Stimulated activated CD8-positive, alpha-beta memory T cell treated with anti-CD3 and anti-CD28 coated beads, Interleukin-2, amount 100 ng/mL, for 1 hour (primary cell): ENCODE measurements at places on chromosomes 11 and 22.

- DNase-seq: no peak
These were observed 21.4 kb downstream of the CD44 start for GRCh38 chr11:35160246-35160824.

DNA sequence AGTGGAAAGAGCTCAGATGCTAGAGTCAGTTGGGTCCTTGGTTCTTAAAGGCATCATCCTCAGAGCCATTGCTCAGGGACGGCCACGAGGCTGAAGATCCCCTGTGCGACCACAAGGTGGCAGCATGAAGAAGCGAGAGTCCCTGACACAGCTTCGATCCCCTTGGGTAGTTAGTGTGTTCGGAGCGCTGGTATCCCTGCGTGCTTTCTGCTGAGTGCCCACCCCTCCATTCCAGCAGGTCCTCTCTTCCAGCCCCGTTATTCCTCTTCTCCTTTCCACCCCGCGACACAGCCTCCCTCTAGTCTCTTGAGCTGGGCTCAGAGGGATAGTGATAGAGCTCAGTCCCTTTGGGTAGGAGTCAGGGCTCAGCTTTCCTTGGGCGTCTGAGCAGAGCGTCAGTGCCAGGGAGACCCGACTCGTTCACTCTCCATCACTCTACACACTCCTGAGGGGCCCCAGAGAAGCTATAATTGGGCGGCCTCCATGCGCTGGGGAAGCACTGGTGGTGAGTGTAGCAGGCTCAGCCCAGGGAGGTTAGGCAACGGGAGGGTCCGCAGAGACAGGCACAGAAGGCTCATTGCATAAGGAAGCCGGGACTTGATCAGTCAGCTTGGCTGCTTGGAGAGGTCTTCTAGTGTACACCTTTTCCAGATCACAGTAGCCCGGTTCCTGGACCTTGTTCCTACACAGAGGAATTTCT, at the start of gene OR51D1:
Gene OR51D1 (plus strand): TSS at position 516 of the 700 bp plus-strand sequence. CDS start 2,314 bp downstream, outside the sequence.
- peak; percentile 51 for DNase-seq

- DNase-seq: no peak
These were observed 46.0 kb upstream of the WNT7B start for GRCh38 chr22:46022881-46023512.

DNA sequence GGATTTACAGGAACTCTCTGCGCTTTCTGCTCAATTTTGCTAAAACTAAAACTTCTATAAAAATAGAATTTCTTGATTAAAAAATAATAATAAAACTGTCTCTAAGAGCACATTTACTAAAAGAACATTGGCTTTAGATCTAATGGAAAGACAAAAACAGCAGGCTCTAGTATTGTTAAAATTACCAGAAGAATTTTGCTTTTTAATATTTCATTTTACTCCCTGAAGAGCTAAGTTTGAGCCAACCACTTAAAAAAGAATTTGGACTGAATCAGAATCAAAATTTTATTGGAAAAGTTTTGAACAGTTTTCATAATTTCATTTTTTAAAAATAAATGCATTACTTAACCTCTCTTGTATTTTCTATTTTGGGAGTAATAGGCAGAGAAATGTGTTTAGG, 107.3 kb downstream of the BBOX1 start:
- DNase-seq: no peak

DNA sequence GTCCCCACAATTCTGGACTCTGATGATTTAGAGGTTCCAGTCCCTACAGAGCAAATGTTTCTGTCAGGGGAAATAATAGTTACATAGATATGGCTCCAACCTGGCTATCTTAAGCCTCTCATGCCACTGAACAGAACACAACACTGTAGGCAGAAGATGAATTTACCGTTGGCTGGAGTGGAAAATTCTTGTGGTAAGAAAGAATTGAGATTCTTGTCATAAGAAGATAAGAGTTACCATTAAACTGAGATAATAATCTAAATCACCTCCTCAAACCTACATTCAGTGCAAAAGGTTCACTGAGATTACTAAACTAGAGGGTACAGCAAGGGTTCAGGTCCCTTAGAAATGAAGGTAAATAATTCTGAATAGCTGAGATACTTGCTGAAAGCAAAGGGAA, 10.1 kb upstream of the NAALAD2 start:
- no peak for DNase-seq

DNA sequence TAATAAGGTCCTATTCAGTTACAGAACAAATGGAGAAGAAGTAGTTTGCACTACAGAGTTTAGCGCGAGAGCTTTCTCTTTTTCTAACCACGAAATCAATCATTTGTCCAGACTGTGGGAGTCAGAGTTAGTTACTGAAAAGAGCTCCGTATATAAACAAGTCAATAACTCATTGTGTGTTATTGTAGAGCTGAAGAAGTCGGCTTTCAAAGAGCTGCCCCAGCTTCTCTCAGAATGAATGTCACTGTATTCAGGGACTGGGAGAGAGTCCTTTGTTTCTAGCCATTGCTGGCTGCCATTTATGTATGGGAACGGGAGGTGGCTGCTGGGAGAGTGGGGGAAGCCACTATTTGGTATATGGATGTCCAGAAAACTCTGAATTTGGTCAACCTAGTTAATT, 227.8 kb downstream of the DCDC1 start:
- no peak for DNase-seq

GRCh38 chr11:108926841-108927577, 262.1 kb downstream of the DDX10 start:
- DNase-seq: no peak

GRCh38 chr11:86482692-86483091, 108.0 kb downstream of the CCDC81 start:
- DNase-seq: no peak

- DNase-seq: no peak
These were observed 756.0 kb downstream of the LUZP2 start for GRCh38 chr11:25252854-25253253.

GRCh38 chr11:67364169-67364568, 9.2 kb downstream of the CLCF1 start:
- no peak for DNase-seq

DNA sequence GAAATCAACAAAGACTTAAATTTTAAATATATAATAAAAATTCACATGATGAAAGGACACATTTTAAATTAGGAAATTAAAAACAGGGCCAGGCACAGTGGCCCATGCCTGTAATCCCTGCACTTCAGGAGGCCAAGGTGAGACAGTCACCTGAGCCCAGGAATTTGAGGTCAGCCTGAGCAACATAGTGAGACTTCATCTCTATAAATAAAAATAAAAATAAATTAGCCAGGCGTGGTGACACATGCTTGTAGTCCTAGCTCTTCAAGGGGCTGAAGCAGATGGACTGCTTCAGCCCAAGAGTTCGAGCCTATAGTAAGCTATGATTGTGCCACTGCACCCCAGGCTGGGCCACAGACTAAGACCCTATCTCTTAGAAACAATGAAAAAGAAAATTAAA, 29.3 kb downstream of the RRAS2 start:
- no peak for DNase-seq

DNA sequence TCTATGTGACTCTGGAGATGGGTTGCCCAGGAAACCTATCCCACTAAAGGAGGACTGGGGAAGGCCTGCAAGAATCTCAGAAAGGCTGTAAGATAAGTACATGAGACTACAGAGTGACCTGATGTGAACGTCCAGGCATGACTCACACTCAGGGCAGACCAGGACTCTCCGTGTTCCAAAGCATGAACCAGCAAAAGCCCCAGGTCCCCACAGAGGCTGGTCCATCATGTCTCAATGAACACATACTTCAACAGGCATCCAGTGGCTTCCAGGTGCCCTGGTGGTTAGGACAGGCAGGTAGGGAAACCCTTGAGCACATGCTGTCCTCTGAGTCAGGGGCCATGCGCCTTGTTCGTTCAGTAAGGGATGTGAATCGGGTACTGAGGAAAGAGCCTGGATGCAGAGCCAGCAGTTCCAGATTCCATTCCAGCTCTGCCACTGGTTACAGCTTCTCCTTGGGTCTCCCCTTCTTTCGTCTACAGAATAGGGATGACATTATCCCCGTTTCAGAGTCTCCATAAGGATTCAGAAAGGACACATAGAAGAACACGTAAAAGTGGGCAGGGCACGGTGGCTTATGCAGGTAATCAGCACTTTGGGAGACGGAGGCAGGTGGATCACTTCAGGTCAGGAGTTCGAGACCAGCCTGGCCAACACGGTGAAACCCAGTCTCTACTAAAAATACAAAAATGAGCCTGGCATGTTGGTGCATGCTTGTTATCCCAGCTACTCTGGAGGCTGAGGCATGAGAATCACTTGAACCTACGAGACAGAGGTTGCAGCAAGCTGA, 129.0 kb upstream of the TEAD1 start:
- DNase-seq: no peak

DNA sequence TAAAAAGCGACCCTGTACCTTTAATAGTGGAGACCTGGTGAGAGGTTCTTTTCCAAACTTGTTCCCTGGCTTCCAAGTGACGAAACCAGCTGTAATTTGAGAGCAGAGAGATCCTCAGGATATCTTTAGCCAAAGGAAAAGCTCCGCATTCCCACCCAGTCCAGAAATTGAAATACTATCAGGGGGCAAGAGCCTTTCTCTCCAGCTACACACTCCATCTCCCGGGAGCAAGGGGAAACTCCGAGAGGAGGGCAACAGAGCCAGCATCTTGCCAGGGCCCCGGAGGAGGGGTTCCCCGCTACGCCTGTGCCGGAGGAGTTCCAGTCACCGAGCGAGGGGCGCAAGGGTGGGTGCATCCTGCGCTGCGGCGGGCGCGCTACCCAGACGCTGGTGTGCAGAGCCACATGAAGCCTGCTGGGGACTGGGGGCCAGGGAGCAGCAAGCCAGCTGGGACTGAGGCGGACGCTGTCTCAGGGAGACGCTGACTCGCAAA, at the start of gene FIBIN:
Gene FIBIN (plus strand): TSS at position 148 of the 493 bp plus-strand sequence. CDS start 415 bp downstream, outside the sequence.
- DNase-seq: no peak

DNA sequence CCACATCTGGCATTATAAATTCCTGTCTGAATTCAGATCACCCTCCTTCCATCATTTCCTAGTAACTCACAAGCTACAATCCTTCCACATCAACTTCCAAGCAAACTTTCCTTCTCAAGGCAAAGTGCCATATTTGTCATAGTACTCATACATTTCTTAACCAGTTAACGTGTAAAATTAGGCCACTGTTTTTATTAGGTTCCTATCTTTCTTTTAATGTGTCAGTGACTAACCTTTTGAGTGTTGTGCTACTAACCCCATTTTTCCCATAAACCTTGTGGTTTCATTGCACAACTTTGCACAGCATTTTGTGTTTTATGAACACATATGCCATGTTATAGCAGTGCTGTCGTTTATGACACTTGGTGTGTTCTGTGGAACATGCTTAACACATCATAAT, 90.1 kb downstream of the KIF18A start:
- DNase-seq: no peak

DNA sequence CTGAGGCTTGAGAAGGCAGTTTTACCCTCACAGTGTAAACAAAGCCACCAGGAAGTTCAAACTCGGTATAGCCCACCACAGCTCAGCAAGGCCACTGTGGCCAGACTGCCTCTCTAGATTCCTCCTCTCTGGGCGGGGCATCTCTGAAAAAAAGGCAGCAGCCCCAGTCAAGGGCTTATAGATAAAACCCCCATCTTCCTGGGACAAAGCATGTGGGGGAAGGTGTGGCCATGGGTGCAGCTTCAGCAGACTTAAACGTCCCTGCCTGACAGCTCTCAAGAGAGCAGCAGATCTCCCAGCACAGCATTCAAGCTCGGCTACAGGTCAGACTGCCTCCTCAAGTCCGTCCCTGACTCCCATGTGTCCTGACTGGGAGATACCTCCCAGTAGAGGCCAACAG, 69.7 kb downstream of the TTC28 start:
- no peak for DNase-seq

GRCh38 chr11:17405232-17406005, 17.0 kb upstream of the KCNJ11 start:
- no peak for DNase-seq

DNA sequence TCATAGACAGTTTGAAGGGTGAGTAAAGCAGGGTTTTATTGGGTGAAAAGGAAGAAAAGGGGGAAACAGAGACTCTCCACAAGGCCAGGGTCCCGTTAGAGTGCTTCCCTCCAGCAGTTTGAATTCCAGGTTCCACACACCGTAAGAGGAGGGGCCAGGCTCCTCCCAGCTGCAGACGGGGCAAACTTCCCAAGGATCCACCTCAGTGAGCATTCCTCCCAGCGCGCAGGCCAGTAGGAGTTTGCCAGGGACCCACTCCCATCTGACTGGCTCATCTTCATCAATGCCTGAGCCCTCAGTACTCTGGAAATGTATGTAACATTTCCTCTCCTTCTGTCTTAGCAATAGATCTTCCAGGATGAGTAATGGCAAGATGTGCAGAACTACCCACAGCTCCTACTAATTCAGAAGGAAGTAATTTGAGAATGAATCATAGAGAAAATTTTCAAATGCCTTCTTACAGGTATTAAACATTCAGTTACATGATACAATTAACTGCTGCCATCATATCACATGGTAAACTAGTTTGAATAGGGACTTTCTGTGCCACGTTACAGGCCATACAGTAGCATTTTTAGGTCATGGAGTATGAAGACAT, 34.0 kb upstream of the TRPC6 start:
- no peak for DNase-seq

- DNase-seq: no peak
These were observed 2.0 kb upstream of the ZNF195 start for GRCh38 chr11:3380706-3381545.

DNA sequence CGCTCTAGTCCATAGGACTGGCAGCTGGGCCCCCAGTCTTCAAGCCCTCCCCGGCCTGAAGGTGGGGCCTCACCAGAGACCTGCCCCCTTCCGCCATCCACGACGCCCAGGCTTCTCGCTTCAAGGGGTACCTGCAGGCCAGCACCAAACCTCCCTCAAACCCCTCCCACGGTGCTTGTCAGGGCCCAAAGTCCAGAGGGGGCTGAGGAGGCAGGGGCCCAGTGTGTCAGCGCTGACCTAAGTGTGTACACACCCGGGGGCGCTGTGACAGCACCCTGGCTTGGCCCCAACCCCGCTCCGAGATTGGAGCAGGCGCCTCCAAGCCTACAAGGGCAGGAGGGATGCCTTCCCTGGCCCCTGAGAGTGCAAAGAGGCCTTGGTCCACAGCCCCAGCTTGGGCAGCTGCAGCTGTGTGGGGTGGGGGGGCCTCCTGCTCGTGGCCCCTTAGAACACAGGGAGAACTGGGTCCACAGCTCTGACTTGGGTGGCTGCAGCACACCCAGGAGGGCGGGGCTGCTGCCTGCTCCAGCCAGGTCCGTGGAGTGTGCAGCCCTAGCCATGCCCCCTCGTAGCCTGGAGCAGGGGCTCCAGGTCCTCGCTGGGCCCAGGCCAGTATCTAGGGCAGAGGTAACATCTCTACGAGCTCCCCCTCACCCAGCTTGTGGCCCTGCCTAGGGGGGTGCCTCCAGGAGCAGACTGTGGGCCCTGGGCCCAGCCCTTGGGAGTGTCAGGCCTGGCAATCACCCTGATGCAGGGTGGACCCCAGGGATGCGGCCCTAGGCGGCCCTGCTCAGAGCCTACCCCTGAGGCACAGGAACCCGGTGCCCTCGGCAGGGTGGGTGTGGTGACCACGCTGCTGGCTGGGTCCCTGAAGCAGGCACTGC, 4.9 kb downstream of the SBF2 start:
- DNase-seq: no peak

- DNase-seq: no peak
These were observed 1059.7 kb downstream of the OPCML start for GRCh38 chr11:132472411-132473172.

GRCh38 chr11:7600205-7600775, 73.0 kb downstream of the CYB5R2 start:
- DNase-seq: no peak
